ENCODE measurements at places on chromosomes 3 and 15.

DNA sequence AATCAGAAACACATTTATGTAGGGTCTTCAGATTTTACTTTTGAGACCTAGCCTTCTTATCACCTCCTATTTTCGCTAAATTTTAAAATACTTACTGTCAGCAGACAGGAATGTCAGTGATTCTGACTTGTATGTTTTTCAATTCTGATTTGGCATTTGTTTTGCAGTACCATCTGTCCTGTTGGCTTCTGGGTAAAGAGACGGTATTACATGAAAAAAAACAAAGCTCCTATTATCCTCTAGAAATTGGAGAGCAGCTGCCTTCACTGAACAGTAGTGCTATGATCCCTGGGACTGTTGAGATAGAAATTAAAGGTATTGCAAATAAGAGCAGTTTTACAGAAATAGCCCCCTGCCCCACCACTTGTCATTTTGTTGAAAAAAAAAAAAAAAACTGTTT is 8.4 kb downstream of the ARMC8 start:
- no peak for DNase-seq

GRCh38 chr3:43659250-43659880 is 31.4 kb upstream of the ABHD5 start:
- no peak for DNase-seq

GRCh38 chr3:170634663-170635384 is 48.9 kb upstream of the SLC7A14 start:
- peak; percentile 12 for DNase-seq

GRCh38 chr15:63022663-63023062 is 19.9 kb upstream of the TPM1 start:
- no peak for DNase-seq

DNA sequence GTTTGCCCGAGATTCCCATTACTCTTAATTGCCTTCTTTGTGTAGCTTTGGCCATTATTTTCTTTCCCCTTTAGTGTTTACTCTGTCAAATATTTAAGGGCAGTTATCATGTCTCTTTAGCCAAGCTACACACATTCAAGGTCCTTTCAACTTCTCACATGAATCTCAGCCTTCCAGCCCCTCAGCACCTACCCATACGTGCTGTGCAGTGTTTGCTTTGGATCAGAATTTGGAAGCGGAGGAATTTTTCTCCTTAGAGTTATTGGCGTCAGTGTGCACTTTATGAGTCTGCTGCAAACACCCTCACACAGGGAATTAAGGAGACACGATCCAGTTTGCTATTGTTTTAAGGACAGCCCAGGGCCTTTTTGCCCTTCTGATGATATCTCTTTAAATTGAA is 231.6 kb downstream of the CACNA2D3 start:
- no peak for DNase-seq

- DNase-seq = no peak
Observed at GRCh38 chr3:177513815-177514610, 316.7 kb upstream of the TBL1XR1 start.

- no peak for DNase-seq
Observed at GRCh38 chr3:51886447-51886846, 11.0 kb upstream of the IQCF5 start.

DNA sequence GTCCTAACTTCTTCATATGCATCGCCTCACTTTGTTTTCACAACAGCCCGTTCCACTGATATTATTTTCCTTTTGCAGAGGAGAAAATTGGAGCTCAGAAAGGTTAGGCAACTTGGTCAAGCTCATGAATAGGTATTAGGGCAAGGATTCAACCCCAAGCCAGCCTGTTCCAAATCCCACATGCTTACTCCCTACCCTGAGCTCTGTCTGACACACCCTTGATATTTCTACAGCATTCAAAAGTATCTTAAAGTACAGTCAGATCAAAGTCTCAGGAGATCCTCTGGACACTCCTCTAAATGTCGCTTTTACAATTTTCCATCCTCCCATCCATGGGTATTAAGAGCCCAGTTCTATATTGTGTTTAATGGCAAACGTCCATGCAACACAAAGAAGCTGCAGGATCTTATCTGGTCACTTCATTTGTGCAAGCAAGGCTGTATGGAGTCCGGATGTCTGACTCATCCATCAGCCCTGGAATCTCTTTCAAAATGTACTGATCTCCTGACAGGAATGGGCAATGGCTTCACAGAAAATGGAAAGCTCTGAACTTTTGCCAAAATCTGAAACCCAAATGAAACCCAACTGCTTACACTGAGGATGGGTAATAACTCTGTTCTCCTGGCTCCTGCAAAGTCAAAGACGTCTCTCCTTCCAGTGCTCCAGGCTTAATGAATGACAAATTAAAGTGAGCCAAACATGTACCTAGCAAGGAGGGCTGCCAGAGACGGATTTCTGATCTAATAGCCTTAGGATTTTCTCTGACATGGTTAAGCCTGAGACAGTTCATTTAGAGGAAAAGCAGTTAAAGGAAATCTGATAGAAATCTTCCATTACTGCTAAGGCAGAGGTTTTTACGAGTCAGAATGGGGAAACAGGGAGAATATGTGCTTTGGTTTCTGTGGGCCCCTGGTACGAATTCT is 230.9 kb upstream of the RORA start:
- no peak for DNase-seq

DNA sequence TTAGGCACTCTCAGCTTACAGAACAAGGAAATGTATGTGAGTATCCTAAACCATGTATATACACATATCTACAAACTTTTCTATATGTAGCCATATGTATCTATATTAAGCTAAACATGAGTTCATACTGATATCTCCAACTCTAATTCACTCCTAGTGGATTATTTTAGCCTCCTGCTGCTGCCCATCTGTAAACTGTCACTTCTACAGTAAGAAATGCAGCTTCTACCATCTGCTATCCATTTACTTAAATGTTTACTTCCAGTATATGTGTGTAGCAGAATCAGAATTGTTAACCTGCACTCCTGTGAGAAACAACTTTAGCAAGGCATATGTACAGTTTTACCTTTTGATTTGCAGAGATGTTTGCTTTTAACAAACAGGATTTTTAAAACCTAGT is 478.5 kb upstream of the CBLB start:
- DNase-seq = no peak

- no peak for DNase-seq
Observed at GRCh38 chr3:138034918-138035317, 25.0 kb downstream of the CLDN18 start.

DNA sequence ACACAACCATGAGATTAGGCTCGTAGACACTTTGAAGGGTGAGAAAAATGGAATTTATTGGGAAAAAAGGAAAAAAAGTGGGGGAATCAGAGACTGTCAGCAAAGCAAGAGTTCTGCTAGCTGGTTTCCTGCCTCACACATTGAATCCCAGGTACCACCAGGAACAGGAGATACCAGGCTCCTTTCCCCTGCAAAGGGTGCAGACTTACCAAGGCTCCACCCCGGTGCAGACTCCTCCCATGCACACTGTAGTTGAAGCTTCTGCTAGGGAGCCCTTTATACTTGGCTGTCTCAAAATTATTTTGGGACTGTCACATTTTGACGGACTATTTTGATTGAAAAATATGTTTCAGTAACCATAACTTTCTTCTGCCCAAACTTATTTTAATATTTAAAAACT is 819.9 kb upstream of the GBE1 start:
- no peak for DNase-seq
